NCI-H1436 (cell line): ENCODE measurements at places on chromosomes 13 and 19.

DNA sequence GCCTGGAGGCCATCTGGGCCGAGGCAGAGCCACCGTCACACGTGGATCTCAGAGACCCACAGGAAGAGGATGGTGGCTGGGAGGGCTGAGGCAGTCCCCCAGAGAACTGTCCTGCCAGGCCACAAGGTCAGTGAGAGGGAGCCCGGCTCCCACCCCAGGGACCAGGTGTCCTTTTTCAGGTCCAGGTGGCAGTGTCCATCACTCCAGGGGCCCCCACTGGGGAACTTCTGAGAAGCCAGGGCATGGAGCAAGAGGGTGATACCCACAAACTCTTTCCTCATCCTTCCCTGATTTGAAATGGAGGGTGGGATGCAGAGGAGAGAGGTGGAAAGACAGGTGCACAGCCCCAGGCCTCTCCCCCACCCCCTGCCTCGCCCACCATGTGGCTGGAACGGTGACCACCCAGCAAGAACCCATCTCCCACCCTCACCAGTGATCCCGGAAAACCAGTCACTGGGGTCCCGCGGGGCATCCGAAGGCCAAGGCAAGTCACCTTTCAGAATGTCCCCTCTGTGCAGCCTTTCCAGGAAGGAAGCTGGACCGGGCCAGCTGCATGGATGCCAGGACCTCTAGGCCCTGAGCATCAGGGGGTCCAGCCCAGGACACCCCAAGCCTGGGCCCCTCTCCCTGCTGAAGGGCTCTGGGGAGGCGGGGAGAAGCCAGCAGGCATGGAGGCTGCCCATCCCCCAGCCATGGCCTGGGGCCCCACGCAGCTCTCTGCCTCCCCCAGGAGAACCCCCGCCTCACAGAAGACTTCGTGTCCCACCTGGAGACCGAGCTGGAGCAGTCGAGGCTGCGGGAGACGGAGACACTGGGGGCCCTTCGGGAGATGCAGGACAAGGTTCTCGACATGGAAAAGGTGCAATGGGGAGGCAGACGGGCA lies 14.1 kb downstream of the PRR36 start:
- DNase-seq = no peak

- DNase-seq = no peak
These were observed 14.3 kb downstream of the RASA3 start for GRCh38 chr13:114118086-114118485.

GRCh38 chr19:11295665-11296245 lies at the start of gene TSPAN16:
Gene TSPAN16, plus strand, starts transcription at chr19:11296160. Its CDS starts 138 bp downstream, at chr19:11296298.
- no peak for DNase-seq

GRCh38 chr19:7865262-7865911 lies 8.8 kb downstream of the PRR36 start:
- DNase-seq = no peak

GRCh38 chr19:45238556-45238955 lies 6.7 kb downstream of the EXOC3L2 start:
- DNase-seq = no peak

DNA sequence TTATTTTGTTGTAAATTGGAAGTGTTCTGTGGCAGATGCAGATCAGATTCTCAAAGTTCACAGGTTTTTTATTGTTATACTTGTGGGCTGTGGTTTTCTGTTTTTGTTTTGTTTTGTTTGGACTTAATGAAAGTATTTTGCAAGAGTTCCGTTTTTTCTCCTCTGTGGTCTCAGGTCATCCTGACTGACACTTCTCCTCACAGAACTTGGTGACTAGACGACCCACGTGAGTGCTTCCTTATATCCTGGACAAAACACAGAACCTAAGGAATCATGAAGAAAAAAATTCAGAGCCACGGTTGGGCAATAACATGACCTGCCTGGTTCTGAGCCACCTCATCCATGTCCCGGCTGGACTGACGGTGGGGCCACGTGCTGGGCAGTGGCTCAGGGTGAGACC lies 2.5 kb upstream of the RFPL4AL1 start:
- DNase-seq = no peak

DNA sequence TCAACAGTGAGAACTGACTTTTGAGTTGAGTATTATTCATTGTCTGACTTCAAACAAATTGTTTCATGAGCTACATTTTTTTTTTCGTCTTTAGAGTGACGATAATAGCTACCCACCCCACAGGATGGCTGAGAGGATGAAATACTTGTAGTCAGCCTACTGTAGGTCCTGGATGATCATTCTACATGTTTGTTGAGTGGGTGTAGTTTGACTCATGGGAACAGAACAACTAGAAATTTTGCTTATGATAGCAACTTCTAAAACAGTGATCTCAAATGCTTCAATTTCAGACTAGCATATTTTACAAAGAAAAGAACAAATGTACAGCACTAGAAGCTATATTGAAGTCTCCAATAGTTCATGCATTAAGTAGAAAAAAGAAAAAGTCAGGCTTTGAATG lies 651.8 kb downstream of the PCDH9 start:
- no peak for DNase-seq

- no peak for DNase-seq
These were observed 62.2 kb downstream of the KCNRG start for GRCh38 chr13:50077431-50077830.

DNA sequence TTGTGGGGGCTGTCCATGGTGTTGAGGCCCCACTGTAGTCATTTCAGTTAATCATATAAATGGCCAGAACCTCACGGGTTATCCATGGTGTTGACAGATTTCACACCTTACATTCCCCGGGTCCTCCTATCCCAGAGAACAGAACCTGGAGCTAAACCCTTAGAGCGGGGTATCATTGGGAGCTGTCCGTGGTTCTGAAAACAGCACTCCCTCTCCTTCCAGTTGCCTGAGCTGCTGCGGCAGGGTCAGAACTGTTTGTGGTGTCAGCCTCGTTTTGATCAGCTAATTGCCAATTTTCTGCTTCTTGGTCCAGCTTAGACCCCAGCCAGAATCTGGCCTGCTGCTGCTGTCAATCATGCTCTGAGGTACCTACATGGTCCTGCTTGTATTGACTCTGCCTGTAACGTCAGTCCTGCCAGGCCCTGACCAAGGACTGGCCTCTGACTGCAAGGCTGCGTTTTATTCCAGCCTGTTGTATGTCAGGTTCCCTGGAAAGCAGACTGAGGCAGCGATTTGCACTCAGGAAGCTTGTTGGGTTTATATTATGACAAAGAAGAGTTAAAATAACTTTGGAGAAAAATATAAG lies 55.8 kb upstream of the KCTD15 start:
- no peak for DNase-seq

DNA sequence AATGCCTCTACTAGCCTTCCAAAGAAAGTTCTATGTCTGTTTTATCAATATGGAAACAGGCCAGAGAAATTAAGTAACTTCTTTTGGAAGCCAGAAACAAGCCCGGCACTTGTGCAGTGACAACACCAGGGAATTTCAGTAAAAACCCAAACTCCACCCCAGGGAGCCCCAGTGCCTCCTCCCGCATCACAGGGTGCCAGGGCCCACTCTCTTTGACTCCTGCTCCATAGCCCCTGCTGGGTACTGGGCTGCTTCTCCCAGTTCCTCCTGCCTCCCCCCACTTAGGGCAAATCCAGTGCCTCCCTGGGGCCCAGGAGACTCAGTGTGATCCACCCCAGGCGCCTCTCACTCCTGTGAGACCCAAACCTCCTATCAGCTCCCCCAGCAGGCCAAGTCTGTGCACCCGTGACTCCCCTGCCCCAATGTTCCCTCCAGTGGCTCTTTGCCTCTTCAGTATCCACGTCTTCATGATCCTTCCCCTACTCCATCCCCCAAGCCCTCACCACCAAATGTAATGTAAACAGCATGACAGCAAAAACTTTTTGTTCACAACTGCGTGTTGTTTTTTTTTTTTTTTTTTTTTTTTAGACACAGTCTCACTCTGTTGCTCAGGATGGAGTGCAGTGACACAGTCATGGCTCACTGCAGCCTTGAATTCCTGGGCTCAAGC lies 2.3 kb upstream of the FFAR3 start:
- DNase-seq = no peak

- DNase-seq = no peak
These were observed 47.9 kb downstream of the COL4A1 start for GRCh38 chr13:110258876-110259631.

DNA sequence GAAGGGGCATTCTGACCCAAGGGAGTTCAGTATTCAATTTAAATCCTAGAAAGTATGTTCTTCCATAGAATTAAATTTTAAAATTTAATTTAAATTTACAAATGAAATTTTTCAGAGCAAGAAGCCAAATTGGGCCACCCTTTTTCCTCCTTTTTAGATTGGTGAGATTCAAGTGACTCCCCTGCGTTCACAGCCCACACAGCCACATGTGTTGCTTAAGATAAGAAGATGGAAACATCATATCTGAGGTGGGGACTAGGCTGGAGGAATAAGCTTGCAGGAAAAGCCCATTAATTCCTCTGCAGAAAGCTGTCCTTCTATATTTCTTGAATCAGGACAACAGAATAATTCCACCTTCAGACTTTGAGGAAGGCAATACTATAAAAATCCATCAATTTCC lies 392.7 kb upstream of the ZNF507 start:
- no peak for DNase-seq

GRCh38 chr19:54506079-54506478 lies 3.4 kb downstream of the LAIR2 start:
- DNase-seq = no peak

DNA sequence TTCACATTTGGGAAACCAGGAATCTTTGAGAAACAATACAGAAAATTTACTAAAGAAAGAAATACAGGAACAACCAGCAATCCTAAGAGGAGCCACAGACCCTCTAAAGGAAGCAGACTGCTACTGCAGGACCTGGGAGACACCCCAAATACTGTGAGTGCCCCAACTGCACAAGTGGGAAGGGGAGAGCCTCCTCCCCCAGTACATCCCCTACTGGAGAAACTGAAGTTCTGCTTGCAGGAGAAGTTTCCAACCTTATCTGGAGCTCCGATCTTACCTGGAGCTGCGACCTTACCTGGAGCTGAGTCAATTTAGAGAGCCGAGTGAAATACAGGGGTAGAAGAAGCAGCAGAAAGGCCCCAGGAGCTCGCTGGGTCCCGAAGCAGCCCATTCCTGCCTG lies 236.4 kb upstream of the SPRY2 start:
- DNase-seq = no peak

DNA sequence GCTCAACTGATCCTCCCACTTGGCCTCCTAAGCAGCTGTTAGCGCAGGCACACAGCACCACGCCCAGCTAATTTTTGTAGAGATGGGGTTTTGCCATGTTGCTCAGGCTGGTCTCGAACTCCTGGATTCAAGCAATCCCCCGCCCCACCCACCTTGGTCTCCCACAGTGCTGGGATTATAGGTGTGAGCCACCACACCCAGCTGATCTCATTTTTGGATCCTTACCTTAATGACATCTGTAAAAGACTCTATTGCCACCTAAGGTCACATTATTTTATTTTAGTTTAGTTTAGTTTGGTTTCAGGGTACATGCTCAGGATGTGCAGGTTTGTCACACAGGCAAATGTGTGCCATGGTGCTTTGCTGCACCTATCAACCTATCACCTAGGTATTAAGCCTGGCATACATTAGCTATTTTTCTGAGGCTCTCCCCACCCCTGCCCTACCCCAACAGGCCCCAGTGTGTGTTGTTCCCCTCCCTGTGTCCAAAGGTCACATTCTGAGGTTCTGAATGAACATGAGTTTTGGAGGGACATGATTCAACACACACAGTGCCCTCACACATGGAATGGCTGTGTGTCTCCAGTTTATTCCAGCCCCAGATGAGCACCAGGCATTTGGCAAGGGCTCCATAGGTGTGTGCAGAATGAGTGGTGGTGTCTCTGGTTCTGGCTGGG lies 1.3 kb downstream of the OR10H5 start:
- no peak for DNase-seq

GRCh38 chr19:41930322-41930722 lies 2.1 kb upstream of the ERFL start:
- DNase-seq = no peak

DNA sequence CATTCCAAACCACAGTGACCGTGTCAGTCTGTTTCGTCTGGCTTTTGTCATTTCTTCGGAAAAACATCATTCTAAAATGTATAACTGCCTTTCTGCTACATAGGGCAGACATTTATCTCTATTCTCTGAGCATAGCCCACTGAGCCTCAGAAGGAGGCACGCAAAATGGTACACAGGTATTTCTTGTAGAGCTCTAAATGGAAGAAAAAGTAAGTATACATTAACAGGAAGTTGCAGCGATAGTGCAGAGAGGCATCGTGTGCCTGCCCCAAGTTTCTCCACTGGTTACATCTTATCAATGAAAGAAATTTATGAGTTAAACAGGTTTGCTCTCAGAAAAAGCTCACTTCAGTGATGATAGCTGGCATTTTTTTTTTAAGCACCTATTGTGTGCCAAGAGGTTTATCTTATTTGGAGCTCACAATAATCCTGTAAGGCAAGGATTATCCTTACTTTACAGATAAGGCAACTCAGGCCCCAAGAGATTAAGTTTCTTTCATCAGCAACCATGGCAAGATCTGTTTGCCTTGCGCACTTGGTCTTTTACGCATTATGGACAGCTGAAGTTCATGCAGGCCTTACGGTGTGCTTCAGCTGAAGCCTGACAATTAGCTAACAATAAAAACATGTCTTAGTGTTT lies 1.2 kb upstream of the RCBTB2 start:
- no peak for DNase-seq

GRCh38 chr19:39595950-39596349 lies 6.4 kb upstream of the LGALS13 start:
- DNase-seq = no peak

DNA sequence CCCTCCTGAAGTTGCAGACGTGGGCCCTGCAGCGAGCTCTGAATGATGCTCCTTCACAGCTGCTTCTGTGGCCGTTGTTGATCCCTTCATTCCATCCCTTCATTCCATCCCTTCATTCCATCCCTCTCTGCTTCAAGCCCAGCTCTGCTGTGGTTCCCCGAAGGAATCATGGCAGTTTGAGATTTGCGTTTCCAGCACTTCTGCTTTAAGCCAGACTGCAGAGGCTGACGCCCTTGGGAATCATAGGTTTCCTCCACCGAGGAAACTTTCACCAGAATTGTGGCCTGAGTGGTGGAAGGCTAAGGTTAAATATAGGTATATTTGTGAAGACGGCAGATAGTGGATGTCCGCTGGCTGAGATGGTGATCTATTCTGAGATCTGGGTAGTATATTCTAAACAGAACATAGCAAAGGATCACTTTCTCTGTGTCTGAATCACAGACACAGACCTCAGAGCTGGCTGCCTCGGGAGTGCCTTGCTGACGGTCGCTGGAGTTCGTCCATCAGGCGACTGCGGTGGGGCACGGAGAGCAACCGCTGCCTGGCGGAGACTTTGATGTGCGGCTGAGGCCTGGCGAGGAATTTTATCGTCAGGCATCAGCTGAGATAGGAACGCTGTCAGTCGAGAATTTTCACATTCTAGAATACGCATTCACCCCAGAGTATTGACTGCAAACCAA lies 42.8 kb upstream of the DCUN1D2 start:
- no peak for DNase-seq

DNA sequence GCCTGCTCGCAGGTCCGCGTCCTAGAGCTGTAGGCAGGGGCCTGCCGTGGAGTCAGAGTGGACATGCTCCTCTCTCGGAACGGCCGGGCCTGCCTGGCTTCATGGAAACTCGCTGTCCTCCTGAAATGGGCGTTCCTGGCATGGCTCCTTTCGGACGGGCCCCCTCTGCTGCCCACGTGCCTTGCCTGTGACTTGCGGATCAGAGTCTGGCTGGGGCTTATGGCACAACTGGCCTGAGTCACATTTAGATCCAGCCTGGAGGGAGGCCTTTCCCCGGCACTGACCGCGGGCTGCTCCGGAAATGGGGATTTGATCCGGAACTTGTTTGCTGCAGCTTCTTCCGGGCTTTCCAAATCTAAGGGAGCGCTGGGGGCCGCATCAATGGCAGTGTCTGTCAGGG lies 28.1 kb downstream of the THSD1 start:
- DNase-seq = no peak
